Colonic mucosa (tissue), 4 donors: ENCODE measurements at places on chromosomes 4 and X.

DNA sequence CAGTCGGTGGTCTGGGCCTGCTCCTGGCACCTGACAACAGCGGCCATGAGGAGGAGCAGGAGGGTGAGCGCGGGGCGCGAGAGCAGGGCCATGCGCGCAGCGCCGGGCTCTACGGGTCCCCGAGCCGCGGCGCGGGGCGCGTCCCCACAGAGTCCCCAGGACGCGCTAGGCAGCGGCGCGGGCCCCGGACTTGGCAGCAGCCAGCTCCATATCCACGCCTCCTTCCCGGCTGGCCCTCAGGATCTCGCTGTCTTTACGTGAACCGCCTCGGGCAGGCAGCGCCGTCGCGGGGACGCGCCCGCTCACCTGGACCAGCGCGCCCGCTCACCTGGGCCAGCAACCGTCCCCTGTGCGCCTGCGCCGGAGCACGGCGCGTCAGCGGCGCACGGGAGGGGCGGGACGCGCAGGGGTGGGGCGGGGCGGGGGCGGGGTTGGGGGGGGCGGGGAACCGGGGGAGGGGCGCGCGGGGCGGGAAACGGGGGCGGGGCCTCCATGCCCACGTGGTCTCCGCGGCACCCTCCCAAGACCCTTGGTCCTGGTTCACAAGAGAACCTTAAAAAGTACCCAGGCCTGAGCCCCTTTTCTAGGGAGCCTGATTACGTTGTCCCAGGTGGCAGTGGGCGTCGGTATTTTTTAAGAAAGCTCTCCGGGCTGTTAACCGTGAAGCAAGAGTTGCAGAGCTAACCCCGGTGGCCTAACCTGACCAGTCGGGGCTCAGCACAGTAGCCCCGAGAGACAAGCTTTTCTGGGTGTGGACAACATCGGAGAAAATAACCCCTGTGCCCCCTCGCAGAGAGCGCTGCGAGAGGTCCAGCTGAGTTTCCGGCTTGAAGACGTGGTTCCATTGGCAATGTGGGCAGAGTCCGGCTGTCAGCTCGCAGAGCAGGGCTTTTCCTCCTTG, at the start of gene PLA2G12A:
PLA2G12A (minus strand) TSS at position 353 of the 901 bp plus-strand sequence; CDS start at position 92, 261 bp downstream.
- DNase-seq = peak; percentile 84
- peak within 1 kb of the TSS; percentile 66 for H3K4me3 ChIP-seq
- no peaks in the 10 kb centered on the region for H3K4me1 ChIP-seq
- no peaks in the 10 kb centered on the region for H3K36me3 ChIP-seq

- DNase-seq = no peak
- H3K4me1 ChIP-seq = no peaks in the 10 kb centered on the region
- H3K27ac ChIP-seq = no peak overlapping the region
- no peaks in the 10 kb centered on the region for H3K36me3 ChIP-seq
Measured at GRCh38 chrX:153464116-153464515, 6.3 kb downstream of the HAUS7 start.

DNA sequence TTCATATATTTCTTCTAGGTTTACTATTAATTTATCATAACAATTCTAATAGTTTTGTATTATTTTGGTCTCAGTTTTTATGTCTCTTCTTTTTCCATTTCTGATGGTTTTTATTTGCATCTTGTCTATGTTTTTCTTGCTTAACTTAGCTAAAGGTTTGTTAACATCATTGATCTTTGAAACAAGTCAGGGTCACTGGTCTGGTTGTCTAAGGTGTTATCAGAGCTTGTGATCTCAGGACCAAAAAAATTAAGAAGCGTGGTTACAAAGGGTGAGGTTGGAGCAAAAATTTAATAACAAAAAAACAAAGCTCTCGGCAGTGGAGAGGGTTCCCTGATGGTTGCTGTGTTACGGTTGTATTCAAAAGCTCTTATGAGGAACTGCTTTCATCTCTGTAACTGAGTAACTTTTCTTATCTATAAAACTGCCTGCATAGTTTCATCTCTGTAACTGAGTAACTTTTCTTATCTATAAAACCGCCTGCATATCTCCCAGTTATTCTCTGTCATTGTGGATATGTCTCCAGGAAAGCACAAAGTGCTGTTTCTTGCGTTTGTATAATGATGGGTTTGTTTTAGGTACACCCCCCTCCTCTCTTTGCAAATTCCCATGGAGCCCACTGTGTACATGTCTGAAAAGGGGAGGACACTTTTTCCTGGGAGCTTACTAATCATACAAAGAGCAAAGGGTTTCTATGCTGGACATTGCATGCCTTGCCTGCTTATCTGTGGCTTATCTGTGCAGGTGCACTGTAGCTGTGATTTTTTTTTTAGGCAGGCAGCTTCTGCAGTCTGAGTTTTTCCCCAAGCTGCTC, 62.4 kb upstream of the UGT2B15 start:
- DNase-seq = peak; percentile 56
- no peak overlapping the region for H3K4me3 ChIP-seq
- no peaks in the 10 kb centered on the region for H3K36me3 ChIP-seq
- H3K27ac ChIP-seq = peak overlapping the region; percentile 76

DNA sequence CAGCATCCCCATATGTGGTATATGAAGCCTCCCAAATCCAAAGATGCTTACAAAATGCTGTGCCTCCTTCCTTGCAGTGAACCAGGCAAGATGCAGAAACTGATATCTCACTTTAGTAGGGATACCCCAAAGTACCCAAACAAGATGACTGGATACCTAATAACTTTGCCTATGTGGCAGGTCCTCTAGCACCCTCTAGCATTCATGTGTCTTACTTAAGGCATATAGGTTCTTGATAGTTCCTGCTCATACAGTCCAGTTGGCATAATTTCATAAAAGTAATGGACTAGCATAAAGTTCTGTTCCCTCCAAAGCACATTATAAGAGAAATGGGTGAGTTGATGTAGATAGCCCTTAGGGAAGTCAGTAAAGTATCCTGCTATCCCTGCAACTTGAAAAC, 36.8 kb upstream of the SPP1 start:
- no peak for DNase-seq
- H3K4me3 ChIP-seq = no peak overlapping the region
- H3K36me3 ChIP-seq = no peaks in the 10 kb centered on the region
- no peak overlapping the region for H3K27ac ChIP-seq
- no peaks in the 10 kb centered on the region for H3K27me3 ChIP-seq

DNA sequence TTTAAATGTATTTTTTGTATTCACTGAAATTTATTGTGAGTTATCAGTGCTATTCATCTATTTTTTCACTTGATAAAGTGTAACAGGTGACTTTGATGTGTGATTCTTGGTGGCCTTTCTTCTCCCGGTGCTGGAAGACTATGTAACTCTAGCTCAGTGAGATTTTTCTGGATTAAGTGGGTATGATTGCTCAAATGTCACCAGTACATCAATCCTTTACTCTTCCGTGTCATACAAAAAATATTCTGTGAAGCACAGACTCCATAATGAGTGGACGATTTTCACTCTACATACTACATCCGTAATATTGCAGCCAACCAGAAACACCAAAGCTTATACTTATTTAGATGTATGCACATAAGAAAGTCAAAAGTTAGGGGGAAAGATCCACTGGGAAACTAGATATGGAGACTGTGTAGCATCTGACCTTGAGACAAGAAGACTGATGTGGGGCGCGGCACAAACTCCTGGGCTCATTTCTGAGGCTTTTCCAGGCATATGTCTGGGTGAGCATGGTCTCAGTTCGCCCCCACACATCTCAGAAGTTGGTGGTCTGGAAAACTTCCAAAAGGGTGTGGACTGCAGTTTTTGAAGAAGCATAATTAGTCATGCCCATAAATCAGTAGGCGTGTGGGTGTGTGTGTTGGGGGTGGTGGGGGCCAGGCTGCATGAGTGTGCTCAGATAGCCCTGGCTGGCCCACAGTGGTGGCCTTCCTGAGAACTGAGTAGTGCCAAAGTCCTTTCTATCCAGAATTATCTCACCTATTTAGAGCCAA, 53.9 kb upstream of the TENM3 start:
- no peak overlapping the region for H3K4me3 ChIP-seq
- no peaks in the 10 kb centered on the region for H3K4me1 ChIP-seq
- H3K27ac ChIP-seq = no peak overlapping the region
- no peaks in the 10 kb centered on the region for H3K27me3 ChIP-seq
- H3K36me3 ChIP-seq = no peaks in the 10 kb centered on the region
- no peak for DNase-seq

GRCh38 chr4:123474817-123475216, 78.2 kb downstream of the SPRY1 start:
- H3K27me3 ChIP-seq = no peaks in the 10 kb centered on the region
- H3K27ac ChIP-seq = no peak overlapping the region
- no peak for DNase-seq
- H3K4me1 ChIP-seq = no peaks in the 10 kb centered on the region

GRCh38 chr4:138247643-138248042, 5.5 kb upstream of the SLC7A11 start:
- DNase-seq = no peak
- no peak overlapping the region for H3K27ac ChIP-seq
- H3K4me3 ChIP-seq = no peak overlapping the region
- H3K27me3 ChIP-seq = no peaks in the 10 kb centered on the region
- no peaks in the 10 kb centered on the region for H3K36me3 ChIP-seq
- no peaks in the 10 kb centered on the region for H3K4me1 ChIP-seq

DNA sequence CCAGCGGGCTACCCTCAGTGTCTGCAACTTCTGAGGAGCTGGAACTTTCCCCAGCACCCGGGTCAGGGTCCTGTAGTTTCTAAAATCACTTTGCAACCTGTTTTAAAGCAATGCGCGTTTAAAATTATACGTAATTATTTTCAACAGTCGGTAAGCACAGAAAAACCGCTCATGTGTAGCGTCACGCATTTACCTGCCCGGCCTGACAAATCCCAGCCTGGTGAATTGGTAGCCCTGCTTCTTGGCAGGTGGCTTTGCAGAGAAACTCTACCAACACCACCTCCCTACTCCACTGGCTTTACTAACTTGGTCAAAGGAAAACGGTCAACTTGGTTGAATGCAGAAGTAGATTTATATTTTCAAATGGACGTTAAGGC, 640 bp downstream of the BANK1 start:
- H3K4me1 ChIP-seq = no peaks in the 10 kb centered on the region
- no peak for DNase-seq
- no peaks in the 10 kb centered on the region for H3K36me3 ChIP-seq
- no peaks in the 10 kb centered on the region for H3K27me3 ChIP-seq

DNA sequence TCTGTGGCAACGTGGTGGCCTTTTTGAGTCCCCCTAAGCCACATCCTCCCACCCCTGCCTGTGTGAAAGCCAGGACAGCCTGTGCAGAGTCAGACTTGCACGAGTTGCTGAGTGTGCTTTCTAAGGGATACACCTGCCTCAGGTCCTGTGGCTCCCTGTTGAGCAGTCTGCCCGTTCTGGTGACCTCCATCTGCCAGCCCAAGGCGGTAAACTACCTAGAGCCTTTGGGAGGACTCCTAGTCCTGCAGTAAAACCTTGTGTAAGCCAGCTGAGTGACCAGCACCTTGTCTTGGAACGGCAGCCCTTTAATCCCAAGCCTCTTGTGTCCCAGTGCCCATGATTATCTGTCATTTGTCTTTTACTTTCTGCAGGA, 69.3 kb downstream of the NBDY start:
- no peaks in the 10 kb centered on the region for H3K27me3 ChIP-seq
- DNase-seq = peak; percentile 8
- no peaks in the 10 kb centered on the region for H3K36me3 ChIP-seq
- H3K27ac ChIP-seq = no peak overlapping the region
- no peaks in the 10 kb centered on the region for H3K4me1 ChIP-seq
- H3K4me3 ChIP-seq = no peak overlapping the region

- no peak for DNase-seq
- H3K4me1 ChIP-seq = no peaks in the 10 kb centered on the region
- H3K36me3 ChIP-seq = no peaks in the 10 kb centered on the region
Measured at GRCh38 chrX:154734061-154734781, 16.7 kb downstream of the GAB3 start.

- DNase-seq = no peak
- H3K4me1 ChIP-seq = no peaks in the 10 kb centered on the region
- no peaks in the 10 kb centered on the region for H3K27me3 ChIP-seq
- H3K4me3 ChIP-seq = no peak overlapping the region
- H3K36me3 ChIP-seq = no peaks in the 10 kb centered on the region
- H3K27ac ChIP-seq = no peak overlapping the region
Measured at GRCh38 chr4:7581477-7581876, 146.7 kb upstream of the PSAPL1 start.

- no peak overlapping the region for H3K4me3 ChIP-seq
- no peak overlapping the region for H3K27ac ChIP-seq
- no peaks in the 10 kb centered on the region for H3K27me3 ChIP-seq
- no peaks in the 10 kb centered on the region for H3K36me3 ChIP-seq
- no peaks in the 10 kb centered on the region for H3K4me1 ChIP-seq
- DNase-seq = no peak
Measured at GRCh38 chr4:150679765-150680343, 97.9 kb downstream of the MAB21L2 start.

DNA sequence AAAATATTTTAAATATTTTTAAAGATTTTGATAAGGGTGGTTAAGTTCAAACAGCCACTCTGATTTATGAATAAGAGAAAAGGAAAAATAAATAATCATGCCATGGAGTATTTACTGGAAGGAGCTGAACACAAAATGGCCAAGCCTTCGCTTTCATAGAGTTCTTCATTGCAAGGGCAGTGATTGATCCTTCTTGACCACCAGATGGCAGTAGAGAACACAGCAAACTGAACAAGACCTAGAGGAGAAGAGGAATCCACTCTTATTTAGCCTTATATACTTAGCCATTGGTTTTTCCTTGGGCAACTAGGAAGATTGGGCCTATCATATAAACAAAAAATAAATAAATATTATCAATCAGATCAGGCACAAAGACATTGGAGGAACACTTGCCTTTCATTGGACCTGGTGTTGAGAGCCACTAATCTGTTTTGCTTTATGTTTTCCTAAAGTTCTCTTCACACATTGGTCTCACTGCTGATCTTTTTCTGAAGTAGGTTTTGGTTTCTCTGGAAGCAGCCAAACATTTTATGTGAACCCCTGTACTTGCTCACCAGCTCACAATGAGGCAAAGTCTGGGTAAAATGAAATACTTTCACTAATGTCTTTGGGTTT, 58.1 kb upstream of the PARM1 start:
- H3K4me1 ChIP-seq = no peaks in the 10 kb centered on the region
- no peaks in the 10 kb centered on the region for H3K27me3 ChIP-seq
- H3K36me3 ChIP-seq = no peaks in the 10 kb centered on the region
- H3K4me3 ChIP-seq = no peak overlapping the region
- no peak overlapping the region for H3K27ac ChIP-seq
- peak; percentile 59 for DNase-seq

- H3K36me3 ChIP-seq = no peaks in the 10 kb centered on the region
- H3K4me3 ChIP-seq = no peak overlapping the region
- H3K4me1 ChIP-seq = no peaks in the 10 kb centered on the region
- no peak for DNase-seq
- peaks cover 57% of the 10 kb centered on the region for H3K27me3 ChIP-seq
Measured at GRCh38 chr4:133149932-133150471, 908 bp downstream of the PCDH10 start.

DNA sequence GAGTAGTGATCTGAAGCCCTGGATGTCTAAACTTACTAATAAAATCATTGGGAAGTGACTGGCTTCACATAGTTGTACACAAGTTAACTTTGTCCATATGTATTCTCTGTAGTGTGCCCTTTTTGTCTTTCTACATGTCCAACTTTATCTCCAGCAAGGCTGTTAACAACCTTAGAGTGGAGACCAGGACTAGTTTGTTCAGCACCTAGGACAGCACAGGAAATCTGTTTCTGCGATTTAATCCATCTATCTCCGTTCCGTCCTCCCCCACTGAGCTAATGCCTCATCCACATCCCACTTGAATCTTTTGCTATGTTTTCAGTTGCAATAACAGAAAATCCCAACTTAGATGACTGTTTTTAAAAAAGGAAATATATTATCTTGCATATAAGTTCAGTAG, 3.4 kb upstream of the ARR3 start:
- H3K36me3 ChIP-seq = no peaks in the 10 kb centered on the region
- no peaks in the 10 kb centered on the region for H3K27me3 ChIP-seq
- H3K4me1 ChIP-seq = no peaks in the 10 kb centered on the region
- DNase-seq = no peak
- H3K27ac ChIP-seq = no peak overlapping the region
